ENCODE measurements at places on chromosomes 5 and 9.

GRCh38 chr5:104763216-104763615 is 1200.6 kb upstream of the NUDT12 start:
- DNase-seq: no peak

DNA sequence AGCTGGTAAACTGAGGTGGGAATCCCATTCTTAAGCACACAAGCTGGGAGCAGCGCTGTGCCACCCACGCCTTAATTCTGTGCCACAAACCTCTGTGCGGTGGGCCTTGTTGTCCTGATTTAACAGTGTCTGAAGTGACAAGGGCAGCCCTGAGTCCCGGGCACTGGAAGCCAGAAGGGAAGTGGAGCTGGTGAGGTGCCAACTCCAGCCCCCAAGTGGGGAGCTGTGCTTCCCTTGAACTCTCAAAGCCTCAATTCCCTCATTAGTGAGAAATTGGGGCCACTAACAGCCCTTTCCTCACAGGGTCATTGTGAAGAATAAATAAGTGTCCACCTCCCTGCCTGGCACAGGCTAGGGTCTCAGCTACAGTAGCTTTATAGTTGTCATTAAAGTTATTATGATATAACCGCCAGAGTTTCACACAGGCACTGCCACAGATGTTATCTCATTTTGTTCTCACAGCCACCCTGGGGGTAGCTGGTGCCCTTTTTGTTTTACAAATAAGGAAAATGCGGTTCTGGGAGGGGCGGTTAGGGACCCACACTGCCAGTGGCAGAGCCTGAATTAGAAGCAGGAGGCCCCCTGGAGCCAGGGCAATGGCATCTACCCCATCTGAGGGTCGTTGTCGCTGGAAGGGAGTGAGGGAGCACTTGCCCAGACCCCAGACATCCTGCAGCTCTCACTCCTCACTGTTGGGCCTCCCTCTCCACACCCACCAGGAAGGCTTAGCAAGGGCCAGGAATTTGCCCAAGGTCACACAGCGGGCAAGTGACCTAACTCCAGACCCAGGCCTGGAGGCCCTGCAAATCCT is 2.1 kb upstream of the TLX3 start:
- no peak for DNase-seq

- no peak for DNase-seq
Measured at GRCh38 chr9:106897751-106898150, 34.8 kb downstream of the ZNF462 start.

GRCh38 chr5:78630047-78630446 is 18.5 kb downstream of the LHFPL2 start:
- DNase-seq: no peak

- DNase-seq: no peak
Measured at GRCh38 chr9:9799287-9799686, 813.5 kb downstream of the PTPRD start.

DNA sequence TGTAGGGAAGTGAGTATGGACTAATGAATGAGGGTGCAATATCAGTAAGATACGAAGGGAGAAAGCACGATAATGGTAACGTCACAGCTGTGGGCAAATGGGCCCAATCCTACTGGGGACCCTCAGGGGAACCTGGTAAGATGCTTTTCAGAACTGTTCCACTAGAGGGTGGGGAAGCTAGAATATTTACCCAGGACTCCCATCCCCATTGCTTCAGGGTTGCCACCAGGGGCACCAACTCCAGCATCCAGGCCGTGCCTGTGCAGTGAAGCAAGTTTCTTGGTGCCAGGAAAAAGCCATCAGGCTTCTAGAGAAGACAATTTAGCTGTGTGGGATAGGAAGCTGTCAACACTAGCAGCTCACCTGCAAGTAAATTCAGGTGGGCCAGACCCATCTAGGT is 409.3 kb downstream of the AGTPBP1 start:
- DNase-seq: no peak

DNA sequence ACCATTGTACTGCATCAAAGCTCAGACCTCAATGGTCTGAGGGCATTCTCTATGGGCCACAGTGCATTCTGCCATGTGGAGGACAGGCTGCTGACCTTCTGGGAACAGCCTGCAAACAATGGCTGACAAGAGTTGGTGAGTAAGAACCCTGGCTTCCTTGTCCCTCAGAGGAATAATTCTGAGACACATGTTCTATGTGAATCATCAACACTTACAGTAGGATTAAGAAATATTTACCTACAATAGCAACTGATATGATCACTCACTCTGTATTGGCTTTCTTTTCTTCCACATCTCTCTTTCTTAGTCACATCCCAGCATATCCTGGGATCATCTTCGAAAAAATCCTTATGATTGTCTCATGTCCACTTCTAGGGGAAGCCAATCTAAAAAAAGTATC is 306.5 kb upstream of the ITGA1 start:
- DNase-seq: no peak
